ENCODE measurements at places on chromosomes 16 and 17. TPM values are rescaled to one million over a fixed set of nuclear protein-coding genes. Genes with fewer than 3 reads are reported as not detected.

DNA sequence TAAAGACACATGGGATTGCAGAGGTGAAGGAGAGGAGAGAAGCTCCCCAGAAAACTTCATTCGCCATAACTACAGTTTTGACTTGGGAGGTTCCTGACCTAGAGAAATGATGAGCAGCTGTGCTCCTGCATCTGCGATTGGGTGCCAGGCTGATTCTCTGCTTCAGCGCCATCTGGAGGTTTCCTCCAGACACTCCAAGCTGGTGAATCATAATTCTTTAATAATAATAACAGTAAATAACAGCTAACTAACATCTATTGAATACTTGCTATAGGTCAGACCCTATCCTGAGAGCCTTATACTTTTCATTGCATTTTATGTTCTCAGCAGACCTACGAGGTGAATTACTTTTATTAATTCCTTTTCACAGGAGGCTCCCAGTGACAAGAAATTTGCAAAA is 575.8 kb downstream of the TOX3 start:
- no peak for ATAC-seq

- no peak for ATAC-seq
These were observed 10.2 kb upstream of the ZNF469 start for GRCh38 chr16:88372522-88372921.

- ATAC-seq: no peak
These were observed 330.3 kb upstream of the XYLT1 start for GRCh38 chr16:17801068-17801467.

TBX6 gene
- 1.1 TPM for total RNA-seq

Measured in activated T-helper 17 cell treated with anti-CD3 and anti-CD28 coated beads, Interleukin-2, amount 50 U/mL, for 72 hours (primary cell).